Hematopoietic multipotent progenitor cell treated with erythropoietin and hydrocortisone succinate and interleukin-3 and kit ligand, for 4 days (in vitro differentiated cells): ENCODE measurements at places on chromosomes 7 and 10.

GRCh38 chr10:66819691-66820090 lies 106.1 kb upstream of the LRRTM3 start:
- DNase-seq = no peak

DNA sequence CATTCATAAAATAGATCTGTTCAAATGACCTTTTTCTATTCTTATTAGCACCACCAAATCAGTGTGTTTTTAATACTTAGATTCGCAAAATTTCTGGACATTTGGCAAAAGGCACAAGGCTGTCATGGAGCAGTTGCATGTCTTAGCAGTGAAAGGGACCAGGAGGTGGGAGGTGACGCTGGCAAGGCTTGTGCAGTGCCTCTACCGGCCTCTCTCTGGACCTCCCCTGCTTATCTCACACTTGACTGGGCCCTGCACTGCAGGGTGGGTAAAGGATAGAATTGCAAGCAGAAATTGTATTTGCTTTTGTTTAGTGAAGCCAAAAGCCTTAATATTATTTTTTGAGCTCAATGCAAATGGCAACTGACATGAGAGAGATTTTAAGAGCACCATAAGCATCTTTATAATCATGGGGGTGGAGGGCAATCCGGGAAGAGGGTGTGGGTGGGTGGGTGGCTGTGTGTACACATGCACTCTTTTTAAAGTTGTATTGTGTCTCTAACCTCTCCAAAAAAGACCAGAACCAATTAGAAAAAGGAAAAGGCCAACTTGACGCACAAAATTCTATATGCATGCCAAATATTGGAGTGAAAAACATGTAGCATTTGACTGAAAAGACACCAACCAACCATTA lies 106.3 kb downstream of the WNT2 start:
- no peak for DNase-seq

DNA sequence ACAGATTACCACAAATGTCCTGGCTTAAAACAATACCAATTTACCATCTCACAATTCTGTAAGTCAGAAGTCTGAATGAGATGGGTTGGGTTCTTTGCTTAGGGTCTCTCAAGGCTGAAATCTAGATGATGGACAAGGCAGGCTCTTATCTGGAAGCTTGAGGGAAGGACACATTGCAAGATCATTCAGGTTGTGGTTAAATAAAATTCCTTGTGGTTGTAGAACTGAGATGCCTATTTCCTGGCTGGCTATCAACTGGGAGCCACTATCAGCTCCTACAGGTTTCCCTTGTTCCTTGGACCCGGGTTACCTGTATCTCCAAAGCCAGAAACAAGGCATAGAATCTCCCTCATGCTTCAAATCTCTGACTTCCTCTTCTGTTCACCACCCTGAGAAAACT lies 148.4 kb downstream of the MDFIC start:
- peak; percentile 5 for DNase-seq

DNA sequence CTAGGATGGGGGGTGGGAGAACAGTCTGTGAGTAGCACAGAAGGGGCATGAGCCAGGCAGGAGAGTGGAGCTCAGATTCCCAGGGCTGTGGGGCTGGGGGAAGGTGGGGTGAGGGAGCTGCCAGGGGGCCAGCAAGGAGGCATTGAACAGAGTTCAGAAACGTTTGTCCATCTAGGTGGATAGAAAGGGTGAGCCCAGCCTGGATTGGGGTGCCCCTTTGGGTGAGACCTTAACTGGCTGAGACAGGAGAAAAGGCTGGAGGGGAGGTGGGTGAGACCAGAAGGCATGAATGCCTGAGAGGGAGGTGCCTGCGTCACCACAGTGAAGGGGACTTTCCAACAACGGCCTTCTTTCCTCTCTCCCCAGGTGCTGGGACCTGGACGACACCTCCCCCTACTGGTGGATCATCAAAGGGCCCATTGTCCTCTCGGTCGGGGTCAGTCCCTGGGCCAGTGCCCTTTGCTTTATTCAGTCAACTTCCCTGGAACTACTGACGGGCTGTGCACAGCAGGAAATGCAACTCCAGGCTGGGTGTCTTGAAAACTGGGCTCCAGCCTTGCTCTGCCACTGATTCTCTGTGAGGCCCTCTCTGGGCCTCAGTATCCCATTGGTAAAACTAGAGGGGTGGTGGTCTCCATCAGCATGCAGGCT lies 11.0 kb downstream of the GHRHR start:
- DNase-seq = peak; percentile 71

DNA sequence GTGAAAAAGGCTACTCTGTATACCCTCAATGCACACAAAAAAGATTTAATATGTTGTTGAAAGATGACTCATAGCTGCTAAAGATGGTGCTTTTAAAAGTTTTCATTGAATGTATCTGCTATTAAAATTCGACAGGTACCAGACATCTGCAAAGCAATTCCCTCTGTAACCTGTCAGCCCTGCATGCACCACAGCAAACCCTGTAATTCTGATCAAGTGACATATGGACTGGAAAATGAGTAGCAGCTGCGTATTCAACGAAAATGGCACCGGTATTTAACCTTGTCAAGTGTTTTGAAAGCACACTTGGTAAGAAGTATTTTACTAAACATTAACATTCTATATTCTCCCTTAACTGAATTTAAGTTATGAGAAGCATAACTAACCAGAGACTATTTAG lies 58.2 kb upstream of the PTPRN2 start:
- DNase-seq = no peak
